Inflammatory macrophage treated with lipopolysaccharide for 4 hours (primary cell): ENCODE measurements at places on chromosomes 6 and 20.
A peak's percentile ranks its signal among the peaks of the same experiment; 100 is the strongest.

- DNase-seq = peak; percentile 80
These were observed 11.6 kb downstream of the TMEM30A start for GRCh38 chr6:75273009-75273408.

DNA sequence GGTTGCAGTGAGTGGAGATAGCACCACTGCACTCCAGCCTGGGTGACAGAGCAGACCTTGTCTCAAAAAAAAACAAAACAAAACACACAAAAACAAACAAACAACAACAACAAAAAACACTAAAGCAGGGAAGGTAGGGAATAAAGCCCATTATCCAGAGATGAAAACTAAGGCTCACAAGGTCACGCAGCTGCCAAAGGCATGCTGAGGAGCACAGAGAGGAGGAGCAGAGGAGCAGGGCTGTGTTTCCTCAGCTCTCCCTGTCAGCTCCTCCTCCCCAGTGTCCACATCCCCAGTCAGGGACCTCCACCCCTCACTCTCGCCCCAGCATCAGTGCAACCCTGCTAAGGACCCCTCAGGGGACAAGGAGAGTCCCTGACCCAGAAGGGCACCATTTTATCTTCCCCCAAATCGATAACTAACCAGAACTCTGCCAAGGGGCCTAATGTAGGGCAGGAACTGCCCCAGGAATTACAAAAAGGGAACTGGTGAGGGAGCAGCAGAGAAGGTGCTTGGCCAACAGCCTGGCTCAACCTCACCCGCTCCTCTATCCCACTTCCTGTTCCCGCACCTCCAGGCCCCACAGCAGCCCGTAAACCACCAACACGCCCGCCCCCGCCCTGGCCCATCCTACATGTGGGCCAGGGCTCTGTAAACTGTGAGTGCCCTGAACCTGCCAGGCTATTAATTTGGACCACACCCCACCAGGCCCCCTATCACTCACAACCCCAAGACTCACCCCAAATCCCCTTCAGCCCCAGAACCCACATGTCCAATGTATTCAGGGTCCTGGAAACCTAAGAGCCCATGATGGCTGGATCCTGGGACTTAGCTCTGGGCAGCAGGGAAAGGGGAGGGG lies 9.0 kb downstream of the TEAD3 start:
- peak; percentile 75 for DNase-seq

- no peak for DNase-seq
These were observed 62.6 kb downstream of the GINS1 start for GRCh38 chr20:25470045-25470444.

GRCh38 chr6:106693418-106693817 lies 64.0 kb downstream of the QRSL1 start:
- no peak for DNase-seq

DNA sequence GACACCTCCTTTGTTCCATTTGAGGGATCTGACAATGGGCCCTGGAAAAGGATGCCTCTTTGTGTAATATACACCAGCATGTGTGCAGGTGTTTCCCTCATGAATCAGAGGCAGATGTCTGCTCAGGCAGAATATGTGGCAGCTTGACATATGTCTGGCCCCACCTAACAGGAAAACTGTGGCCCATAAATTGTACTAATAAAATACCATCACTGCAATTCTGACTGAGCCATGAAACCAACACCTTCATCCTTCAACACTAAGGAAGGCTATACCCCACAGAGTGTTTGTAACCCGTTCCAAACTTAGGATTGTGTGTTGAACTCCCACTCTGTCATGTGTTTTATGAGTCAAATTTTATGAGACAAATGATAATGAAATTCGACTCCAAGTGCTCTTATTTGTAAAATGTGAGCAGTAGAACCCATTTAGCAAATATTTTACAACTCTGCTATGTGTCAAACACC lies 22.7 kb downstream of the LAMA4 start:
- DNase-seq = no peak

DNA sequence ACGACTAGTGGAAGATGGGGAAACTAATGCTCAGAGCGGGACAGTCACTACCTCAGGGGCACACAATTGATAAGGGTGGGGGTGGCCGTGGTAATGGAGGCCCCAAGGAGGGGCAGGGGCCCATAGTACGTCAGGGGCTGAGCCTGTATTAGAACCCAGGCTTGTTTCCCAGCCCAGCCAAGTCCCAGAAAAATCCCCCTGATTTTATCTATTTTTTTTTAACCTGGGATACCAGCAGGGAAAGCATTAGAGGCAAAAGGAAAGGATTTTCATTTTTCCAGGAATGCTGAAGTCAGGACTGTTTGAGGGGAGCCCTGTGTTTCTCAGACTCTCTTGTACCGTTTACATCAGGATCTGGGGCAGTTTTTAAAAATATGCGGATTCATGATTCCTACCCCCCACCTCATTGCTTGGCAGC lies 382 bp downstream of the MYH7B start:
- DNase-seq = no peak

DNA sequence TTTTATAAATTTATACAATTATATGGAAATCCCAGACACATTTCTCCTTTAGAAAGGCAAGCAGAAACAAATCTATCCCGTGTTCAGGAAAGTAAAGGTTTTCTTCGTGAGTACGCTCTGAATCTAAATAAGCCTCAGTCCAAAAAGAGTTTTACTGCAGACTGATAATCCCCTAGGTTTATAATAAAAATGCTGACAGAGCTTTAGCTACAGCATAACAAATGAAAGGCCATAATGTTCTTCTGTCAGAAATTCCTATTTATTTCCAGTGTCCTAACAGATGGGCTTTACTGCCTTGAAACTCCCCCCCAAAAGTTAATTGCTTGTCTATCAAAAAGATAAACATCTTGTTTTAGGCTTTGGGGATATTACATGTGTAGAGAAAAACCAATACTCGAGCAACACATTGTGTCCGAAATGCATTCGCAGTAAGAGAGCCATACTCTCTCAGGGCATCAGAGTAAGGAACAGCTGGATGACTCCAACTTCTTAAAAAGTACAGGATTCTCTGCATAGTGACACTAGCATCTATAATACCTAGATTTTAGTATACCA lies 109.0 kb downstream of the PRKN start:
- DNase-seq = no peak
